NCI-H226 (cell line): ENCODE measurements at places on chromosomes 4 and X.

DNA sequence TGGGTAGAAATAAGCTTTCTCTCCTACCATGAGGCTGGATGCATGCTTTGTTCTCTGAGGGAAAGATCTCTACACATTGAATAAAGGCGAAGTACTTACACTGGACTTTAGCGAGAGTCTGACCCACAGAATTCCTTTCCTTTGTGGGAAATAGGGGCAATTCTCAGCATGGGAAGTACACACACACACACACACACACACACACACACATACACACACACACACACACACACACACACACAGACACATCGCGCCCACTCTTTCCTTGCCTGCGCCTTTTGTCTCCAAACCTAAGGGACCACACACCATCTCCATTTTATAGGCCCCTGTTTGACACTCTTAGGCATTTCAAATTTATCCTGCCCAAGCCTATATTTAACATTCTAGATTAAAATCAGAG is 83.8 kb downstream of the LUZP4 start:
- DNase-seq, result no peak

DNA sequence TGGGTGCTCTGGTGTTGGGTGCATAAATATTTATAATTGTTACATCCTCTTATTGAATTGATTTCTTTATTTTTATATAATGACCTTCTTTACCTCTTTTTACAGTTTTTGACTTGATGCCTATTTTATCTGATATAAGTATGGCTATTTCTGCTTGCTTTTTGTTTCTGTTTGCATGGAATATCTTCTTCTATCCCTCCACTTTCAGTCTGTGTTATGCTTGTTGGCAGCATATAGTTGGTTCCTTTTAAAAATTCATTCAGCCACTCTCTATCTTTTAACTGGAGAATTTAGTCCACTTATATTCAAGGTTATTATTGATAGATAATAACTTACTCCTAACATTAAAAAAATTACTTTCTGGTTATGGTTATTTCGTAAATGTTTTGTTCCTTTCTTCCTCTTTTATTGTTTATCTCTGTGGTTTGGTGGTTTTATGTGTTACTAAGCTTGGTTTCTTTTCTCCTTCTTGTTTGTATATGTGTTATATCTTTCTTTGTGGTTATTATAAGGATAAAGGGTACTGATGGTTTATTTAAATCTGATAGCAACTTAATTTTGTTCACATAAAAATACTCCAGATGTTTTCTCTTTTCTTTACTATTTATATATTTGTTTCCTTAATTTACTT is 69.5 kb downstream of the IL15 start:
- no peak for DNase-seq

- DNase-seq, result no peak
Observed at GRCh38 chr4:111797455-111798163, 347.6 kb upstream of the FAM241A start.

DNA sequence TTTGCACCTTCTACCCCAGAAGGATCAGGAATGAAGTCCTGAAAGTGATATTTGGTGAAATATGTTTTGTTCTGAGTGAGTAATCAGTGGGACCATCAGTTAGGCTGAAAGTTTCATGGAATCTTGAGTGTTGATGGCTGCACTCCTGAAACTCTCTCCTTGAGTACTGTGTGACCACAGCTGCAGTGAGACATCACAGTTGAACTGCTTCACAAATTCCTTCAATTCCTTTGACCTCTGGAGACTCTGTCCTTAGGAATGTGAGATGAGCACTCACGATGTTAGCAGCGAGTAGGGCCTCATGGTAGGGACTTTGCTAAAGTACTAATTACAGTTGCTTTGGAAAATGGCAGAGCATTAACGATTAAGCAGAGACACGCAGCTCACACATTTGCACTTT is 142.9 kb upstream of the SLC4A4 start:
- no peak for DNase-seq

DNA sequence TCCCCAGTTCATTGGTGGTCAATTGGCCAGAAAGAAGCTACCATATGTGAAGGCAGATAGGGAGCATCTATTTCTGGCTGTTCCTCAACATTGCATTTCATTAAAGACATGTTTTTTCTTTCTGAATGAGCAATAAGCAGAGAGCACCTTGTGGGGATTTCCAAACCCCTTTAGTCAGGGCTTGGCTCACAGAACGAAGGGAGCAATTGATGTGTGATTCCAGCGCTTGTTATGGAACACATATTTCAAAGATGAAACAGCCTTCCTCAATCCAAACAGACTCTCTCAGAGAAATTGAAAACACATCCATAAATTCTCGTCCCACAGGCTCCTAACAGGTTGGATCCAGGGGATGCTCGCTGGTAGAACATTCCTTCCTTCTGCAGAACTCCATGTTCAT is 84.1 kb downstream of the CLCN4 start:
- peak; percentile 70 for DNase-seq

GRCh38 chr4:95027905-95028618 is 270.3 kb downstream of the BMPR1B start:
- DNase-seq, result no peak

DNA sequence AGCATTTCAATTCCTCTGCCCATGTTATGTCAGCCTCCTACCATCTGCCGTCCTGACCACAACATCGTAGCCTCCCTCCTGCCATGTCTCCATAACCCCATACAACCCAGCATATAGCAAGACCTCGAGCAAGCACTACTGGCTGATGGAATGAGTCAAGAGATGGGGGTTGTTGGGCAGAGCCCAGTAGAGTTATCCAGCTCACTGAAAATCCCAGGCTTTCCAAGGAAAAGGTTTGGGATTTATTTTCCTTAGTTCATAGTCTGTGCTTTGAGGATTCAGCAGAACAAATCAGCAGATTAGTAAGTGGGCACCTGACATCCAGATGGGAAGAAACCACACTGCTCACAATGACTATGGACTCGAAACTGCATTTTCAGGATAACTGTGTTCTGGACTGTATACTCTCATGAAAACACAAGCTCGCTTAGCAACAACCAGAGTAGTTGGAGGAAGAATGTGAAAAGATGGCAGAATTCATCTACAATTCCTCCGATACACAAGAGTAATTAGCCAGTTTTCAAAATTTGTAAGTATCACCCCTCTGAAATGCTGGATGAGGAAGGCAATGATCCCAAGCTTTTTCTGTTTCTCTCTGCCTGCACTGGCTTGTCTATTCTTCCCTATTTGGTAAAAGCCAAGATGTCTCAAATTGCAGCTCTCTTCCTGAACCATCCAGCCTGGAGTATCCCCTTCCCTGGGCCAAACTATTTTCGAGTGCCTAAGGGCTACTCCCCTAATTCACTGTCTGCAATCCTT is 186.2 kb upstream of the TBL1X start:
- no peak for DNase-seq

GRCh38 chr4:38728631-38729141 is 54.1 kb downstream of the TLR10 start:
- DNase-seq, result no peak

GRCh38 chrX:44305921-44306320 is 37.6 kb downstream of the EFHC2 start:
- DNase-seq, result peak; percentile 5

DNA sequence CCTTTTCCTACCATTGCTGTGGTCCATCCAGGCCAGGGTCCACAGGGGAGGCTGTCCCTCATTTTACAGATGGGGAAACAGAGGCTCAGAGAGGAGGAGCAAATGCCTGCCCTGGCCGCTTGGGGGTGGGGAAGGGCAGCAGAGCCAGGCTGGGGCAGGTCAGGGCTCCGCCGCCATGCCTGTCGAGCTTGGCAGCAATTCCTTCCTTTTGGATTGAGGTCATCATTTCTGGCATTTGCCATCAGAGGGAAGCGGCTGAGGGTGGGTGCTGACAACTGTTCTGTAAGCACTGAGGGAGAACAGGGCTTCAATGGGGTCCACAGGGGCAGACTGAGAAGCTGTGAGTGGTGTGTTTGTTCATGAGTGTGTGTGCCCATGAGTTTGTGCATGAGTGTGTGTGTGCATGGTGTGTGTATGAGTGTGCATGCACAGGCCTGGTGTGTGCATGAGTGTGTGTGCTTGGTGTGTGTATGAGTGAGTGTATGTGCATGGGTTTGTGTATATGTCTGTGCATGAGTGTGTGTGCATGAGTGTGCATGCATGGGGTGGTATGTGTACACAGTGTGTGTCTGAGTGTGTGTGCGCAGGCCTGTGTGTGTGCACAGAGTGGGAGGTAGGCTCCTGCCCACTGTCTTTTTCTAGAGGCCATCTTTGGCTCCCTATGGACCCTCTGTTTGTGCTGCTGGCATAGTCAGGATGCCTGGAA is 115.2 kb downstream of the SORCS2 start:
- no peak for DNase-seq

DNA sequence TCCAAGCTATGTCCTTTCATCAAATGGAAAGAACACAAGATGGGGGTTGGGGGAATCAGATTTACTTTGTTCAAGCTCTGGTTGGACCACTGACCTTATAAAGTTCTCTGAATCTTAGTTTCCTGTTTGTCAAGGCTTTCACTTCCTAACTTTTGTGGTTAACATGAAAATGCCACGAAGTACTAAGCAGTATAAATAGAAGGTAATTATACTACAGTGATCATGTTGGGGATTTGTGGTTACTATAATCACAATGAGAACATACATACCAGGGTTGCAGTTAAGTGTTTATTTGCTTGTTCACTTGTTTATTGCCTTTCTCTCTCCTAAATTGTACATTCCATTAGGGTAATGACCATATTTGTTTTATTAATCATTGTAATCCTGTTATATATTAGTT is 53.2 kb downstream of the SPRY1 start:
- no peak for DNase-seq

GRCh38 chrX:150167482-150168324 is 195.4 kb upstream of the MAMLD1 start:
- DNase-seq, result no peak

DNA sequence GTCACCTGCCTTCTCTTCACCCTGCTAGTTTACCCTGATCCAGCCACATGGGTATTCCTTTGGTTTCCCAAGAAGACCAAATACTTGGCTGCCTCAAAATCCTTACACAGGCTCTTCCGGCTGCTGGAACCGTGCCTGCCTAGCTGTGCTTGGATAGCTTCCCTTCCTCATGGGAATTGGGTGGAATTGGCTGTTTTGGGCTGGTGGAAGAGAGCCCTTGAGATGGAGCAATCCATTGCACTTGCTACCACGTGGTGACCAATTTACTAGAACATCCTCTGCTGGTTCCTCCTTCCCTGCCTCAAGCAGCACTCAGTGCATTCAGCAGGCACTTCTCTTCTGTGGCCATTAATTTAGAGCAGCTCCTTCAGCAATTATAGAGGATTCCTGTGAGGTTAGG is 119.3 kb upstream of the AP1S2 start:
- no peak for DNase-seq

- no peak for DNase-seq
Observed at GRCh38 chr4:75490155-75490554, 24.0 kb downstream of the RCHY1 start.

DNA sequence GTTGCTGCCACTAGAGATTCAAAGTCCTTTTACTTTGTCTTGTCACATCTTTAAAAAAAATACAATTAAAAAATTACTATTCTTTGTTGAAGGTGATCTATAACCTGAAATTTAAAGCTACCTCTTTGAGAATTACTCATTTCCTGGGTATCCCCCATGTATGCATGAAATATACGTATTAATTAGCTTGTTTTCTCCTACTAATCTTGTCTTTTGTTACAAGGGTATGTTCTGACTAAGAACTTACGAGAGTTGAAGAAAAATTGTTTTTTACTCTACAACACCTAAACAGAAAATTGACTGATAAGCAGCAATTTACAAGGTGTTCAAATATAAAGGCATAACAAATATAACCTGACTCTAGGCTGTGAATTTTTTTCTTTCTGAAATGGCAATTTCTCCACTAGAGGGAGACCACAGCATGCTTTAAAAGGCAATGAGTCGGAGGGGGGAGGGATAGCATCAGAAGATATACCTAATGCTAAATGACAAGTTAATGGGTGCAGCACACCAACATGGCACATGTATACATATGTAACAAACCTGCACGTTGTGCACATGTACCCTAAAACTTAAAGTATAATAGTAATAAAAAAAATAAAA is 249.6 kb downstream of the OPHN1 start:
- DNase-seq, result no peak

GRCh38 chr4:62096881-62097280 is 896.8 kb downstream of the ADGRL3 start:
- no peak for DNase-seq

DNA sequence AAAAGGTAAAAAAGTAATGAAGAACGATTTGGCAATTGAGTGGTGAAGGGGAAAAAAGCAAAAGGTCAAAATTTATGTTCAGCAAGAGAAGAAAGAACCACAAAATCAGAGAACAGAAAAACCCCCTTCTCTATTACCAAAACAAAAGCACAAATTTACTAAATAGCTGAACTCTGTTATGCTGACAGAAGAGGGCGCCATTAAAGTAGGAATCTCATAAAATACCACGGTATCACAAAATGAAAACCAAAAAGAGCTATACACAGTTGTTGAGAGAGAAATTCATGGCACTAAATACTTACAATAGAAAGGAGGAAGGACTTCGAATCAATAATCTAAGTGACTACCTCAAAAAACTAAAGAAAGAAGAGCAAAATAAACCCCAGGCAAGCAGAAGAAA is 69.6 kb upstream of the CXorf66 start:
- DNase-seq, result no peak

DNA sequence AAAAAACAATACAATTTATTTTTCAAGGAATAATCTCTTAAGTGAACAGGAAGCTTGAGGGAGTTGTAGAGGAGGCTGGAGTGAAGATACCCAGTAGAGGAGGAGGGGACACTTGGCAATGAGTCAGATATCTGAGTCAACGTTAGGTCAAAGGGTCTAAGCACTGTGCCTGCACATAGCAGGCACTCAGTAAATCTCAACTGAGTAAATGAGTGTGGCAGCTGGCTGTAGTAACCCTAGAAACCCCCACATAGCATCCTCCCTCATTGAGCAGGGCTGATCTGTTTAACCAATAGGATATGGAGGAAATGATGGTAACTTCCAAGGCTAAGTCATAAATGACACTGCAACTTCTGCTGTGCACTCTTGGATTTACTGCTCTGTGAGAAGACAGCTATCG is 186.0 kb upstream of the FAM241A start:
- peak; percentile 70 for DNase-seq

DNA sequence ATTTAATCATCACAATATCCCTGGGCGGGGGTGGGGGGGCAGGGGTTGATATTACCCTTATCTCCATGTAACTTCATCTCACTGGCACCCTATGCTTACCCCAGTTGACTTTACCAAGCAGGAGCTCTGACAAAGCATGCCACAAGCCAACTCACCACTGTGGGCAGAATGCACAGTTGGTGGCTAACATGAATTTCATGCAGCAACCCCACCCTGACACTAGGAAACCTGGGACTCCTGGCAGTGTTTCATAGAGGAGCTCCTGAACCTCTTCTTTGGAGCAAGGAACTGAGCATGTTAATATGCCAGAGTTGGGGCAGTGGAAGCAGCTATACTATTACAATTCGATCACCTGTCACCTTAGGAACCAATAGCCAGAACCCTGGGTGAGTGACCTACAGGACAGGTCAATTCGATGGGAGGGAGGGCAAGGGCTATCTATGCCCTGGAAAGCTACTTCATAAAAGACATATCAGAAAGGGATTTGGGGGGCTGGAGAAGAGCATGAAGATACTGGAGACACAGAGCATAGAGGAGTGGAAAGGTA is 97.2 kb upstream of the ACSL4 start:
- DNase-seq, result no peak
